Cardiac fibroblast (primary cell): ENCODE measurements at places on chromosomes 1 and 21.

DNA sequence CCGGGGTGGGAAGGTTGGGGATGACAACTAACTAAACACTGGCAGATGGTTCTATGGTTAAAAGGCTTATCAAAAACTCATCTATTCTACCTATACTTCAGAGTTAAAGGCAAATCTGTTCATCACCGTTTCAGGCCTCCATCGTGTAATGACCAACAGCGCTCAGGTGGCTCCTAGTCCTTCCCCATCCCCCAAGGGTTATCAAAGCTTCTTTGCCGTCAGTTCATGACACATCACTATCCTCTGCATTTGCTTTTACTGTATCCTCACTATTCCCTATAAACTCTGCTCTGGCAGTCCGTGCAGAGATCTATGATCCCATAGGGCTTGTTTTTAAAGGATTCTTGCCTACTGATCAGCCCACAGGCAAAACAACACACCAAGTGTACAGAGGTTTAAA lies 8.2 kb downstream of the HMGN1 start:
- DNase-seq: no peak

DNA sequence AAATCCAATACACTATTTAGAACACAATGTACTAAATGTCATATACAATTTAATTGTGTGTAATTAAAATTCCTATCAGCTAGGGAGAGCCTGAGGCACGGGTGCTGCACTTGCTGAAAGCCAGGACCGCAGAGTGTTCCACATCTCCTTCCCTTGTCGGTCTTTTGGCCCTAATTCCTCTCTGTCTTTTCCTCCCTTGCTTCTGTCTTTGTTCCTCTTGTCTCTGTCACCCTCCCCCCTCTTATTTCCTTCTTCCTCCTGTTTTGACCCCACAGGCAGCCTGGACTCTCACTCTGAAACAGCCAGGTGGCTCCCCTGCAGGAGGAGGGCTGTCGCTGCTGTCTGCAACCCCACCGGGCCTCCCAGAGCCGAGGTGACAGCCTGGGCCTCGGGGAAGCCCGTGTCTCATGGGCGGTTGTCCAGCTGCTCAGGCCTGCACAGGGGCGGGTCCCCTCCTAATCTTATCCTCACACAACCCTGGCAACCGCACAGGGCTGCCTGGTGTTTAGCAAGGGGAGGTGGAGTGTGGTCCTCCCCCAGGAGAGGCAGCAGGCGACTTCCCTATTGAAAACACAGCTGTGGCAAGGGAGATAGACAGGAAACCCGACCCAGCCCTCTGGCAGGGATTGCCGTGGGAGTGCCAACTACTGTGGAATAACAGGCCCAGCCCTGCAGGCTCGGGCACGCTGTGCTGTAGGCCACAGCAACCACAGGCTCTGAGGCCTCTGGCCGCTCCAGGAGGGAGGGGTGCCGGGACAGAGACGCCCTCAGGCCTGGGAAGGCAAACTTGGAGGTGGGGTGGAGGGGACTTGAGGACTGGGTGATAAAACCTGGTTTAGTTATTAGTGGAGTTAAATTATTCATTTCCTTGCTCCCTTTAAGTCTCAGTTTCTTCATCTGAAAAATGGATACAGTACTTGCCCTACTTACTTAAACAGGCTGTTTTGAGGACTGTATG lies 68.8 kb upstream of the WDR26 start:
- peak; percentile 95 for DNase-seq

DNA sequence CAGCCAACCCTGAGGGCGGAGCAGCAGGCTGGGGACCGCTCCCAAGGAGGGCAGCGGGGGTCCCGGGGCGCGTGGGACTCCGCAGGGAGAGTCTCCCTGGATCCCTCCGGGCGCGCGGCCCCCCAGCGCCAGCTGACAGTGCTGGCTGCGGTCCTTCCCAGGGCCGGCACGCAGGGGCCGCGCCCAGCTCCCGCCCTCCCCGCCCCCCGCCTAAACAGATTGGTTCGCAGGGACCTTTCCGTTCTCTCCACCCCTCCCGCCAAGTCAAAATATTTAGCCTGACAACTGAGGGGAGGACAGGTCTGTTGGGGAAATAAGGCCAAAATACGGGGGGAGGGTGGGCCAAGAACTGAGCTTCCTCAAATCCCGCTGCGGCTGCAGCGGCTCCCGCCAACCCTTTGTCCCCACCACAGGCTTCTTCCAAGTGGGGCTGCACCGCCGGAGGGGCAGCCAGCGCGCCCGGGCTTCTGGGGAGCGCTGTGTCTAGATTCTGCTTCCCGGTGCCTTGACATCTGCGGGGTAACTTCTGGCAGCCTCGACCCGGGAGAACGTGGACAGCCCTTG lies at the start of gene INSRR:
Gene INSRR, minus strand, starts transcription at position 159 of the 564 bp plus-strand sequence. CDS start 496 bp downstream, outside the sequence.
- DNase-seq: peak; percentile 5

- DNase-seq: no peak
Measured at GRCh38 chr1:229266274-229266673, 4.6 kb upstream of the RAB4A start.

- peak; percentile 69 for DNase-seq
Measured at GRCh38 chr1:202122639-202123335, at the start of gene GPR37L1. Gene GPR37L1 (plus strand): TSS chr1:202122917. CDS start chr1:202122964, 47 bp downstream.

DNA sequence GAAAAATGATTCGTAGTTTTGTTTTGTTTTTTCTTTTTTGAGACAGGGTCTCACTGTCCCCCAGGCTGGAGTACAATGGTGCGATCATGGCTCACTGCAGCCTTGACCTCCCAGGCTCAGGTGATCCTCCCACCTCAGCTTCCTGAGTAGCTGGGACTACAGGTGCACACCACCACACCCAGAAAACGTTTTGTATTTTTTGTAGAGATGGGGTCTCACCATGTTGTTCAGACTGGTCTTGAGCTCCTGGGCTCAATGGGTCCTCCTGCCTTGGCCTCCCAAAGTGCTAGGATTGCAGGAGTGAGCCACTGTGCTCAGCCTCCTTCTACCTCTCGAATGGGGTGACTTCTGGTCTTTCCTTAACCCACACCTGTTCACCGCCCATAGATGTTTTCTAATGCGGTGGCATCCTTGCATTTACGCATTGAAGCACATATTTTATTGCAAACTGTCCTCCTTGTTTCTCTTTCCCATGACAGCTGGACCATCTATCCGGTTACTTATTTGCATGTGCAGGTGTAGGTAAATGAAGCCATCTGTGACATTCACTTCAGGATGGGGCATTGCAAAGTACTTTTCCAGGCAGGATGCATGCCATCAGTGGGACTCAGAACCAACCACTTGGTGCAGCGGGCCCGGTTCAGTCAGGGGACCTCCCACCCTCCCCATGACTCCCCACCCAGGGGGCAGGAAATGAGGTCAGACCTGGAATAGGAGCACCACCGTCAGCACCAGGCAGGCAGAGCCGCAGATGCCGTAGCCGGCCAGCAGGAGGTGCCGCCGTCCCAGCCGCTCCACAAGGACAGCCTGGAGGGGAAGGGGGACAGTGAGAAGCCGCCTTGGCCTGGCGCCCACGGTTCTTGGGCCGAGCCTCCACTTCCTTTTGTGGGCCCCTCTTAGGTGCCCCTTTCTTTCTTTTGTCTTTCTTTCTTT lies 16.5 kb downstream of the SLC2A7 start:
- DNase-seq: peak; percentile 52

GRCh38 chr1:238119060-238119459 lies 228.3 kb upstream of the ZP4 start:
- no peak for DNase-seq

- peak; percentile 45 for DNase-seq
Measured at GRCh38 chr21:17732306-17732705, 86.8 kb downstream of the C21orf91 start.

GRCh38 chr21:39346671-39347331 lies 2.1 kb downstream of the HMGN1 start:
- DNase-seq: no peak
